Tongue (tissue), 3 donors: ENCODE measurements at places on chromosomes 1 and 21. TPM values are rescaled to one million over a fixed set of nuclear protein-coding genes. Genes with fewer than 3 reads are reported as not detected.
A peak's percentile ranks its signal among the peaks of the same experiment; 100 is the strongest.

GRCh38 chr1:30381266-30381665 is 342.1 kb downstream of the MATN1 start:
- no peak for DNase-seq

LCE2C gene
- total RNA-seq = not detected

GRCh38 chr1:51072043-51072439 is 30.0 kb upstream of the C1orf185 start:
- DNase-seq = no peak

NLRP3 gene
- total RNA-seq = 3.8 TPM

- DNase-seq = no peak
Measured at GRCh38 chr1:183551924-183552323, 38.3 kb downstream of the NCF2 start.

- no peak for DNase-seq
Measured at GRCh38 chr1:21704145-21704544, 35.0 kb upstream of the RAP1GAP start.

GRCh38 chr1:110915804-110916203 is 42.9 kb downstream of the CD53 start:
- no peak for DNase-seq

INSRR gene
- total RNA-seq = 0.21 TPM

GRCh38 chr1:223313415-223313754 is 50.6 kb downstream of the SUSD4 start:
- no peak for DNase-seq

GRCh38 chr21:37562920-37563640 is 196.5 kb downstream of the DYRK1A start:
- no peak for DNase-seq

GRCh38 chr1:21384620-21385019 is 55.3 kb upstream of the NBPF3 start:
- DNase-seq = peak; percentile 41

DNA sequence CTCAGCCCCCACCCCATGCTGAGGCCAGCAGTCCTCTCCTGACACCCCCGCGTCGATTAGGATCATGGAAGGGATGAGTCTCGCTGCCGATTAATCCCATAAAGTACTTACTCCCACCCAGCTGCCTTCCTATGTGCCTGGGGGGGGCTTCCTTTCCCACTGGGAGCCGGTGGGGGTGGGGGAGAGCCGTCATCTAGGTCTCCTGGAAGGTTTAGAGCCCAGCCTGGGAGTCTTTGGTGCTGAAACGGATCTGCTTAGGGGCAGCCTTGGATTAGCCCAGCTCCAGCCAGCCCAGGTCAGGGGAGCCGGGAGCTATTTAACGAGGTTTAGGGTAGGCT is 9.8 kb downstream of the SAMD11 start:
- no peak for DNase-seq

DNA sequence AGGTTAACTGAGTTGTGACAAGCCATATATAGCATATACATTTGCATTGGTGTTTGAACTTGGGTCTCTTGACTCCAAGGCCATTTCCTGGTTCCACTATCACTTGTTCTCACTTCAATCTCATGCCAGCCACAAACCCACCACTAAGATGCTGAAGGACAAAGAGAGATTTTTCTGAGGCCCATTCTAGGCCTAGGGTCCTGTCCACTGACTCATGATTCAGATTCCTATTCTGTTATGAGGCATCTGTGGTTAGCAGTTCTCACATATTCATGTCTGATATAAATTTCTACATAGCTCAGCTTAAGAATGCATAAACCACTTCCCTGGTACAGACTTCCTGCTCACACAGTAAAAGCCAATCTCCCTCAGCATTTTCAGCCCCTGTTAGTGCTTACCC is 326.1 kb upstream of the BEND5 start:
- DNase-seq = no peak

DNA sequence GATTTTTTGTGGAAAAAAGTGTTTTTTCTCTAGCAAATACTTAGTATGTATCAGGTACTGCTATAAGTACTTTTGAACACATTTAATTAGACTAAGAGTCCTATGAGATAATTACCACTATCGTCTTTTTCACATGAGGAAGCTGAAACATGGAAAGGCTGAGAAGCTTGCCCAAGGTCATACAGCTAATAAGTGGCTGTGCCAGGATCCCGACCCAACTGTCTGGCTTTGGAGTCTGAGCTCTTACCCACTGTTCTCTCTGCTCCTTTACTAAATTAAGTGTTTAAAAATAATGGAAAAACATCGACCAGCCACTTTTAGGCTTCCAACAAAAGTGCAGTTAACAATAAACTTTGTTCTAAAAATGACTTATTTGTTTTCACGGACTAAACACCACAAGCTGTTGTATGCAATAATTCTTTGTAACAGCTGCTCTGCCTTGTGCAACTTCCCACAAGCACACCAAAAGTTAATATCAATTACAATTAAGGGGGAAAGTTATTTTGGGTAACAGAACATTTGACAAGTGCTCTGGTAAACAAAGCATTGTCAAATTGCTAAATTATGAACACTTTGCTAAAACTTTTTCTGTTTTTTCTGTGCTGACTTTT is 75.7 kb downstream of the CRB1 start:
- DNase-seq = peak; percentile 15

ERICH3 gene
- total RNA-seq = not detected

DNA sequence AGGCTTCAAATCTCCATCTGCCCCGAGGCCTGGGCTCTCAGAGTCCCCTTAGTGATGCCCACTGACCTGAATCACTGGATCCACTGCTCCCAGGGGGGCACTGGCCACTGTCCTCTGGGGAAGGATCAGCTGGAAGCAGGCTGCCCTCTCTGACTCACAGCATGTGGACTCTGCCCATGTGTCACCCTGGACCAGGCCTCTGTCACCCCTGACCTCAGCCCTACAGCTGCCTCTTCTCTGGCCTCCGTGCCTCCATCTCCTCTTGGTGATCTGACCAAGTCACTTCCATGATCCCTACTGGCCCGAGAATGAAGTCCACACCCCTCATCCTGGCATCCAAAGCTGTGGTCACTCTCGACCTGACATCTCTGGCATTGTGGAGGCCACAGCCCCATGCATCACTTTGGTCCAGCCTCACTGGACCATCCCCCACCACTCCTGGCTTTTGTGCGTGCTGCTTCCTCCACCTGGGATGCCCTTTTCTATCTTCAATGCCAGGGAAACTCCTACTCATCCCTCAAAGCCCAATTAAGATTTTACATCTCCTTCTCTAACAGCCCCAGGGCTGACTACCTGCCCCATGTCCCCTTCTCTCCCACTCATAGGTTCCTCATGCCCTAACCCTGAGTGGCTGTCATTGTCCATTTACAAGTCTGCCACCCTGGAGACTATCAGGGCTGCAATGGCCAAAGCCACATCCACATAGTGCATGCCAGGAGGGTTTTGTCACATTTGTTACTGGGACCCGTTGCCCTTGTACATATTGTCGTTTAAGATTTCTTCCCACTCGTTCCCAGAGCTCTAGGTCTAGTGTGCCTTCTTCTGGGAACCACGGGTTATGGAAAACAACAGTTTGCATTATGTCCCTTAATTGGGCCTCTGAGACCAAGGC is 685.0 kb downstream of the MATN1 start:
- DNase-seq = peak; percentile 2

DNA sequence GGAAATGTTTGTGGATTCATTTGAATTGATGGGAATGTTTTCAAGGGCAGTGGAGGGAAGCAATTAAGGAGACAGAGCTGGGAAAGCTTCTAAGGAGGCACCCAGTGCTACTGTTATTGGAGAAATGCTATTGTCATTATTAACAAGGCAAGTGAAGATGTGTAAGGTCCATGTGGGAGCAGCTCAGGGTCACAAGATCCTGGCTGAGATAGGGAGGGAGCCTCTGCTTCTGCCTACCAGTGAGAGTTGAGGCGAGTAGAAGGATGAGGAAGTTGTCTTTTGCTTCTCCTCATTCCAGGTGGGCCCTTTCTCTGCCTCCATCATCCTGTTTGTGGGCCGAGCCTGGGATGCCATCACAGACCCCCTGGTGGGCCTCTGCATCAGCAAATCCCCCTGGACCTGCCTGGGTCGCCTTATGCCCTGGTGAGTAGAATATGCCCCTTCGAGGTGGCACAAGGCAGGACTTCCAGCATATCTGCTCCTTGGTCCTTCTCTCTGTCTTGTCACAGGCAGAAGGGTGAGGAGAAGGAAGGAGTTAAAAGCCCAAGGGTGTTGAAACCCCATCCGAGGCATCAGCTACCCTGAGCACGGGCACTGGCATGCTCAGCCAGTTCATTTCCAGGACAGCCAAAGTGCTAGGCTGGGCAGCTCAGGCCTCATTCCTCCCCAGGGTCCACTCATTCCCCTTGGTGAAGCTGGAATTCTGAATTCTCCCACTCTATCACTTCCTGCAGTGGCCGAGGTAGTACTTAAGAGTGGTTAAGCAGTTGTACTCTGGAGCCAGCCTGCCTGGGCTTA is 3.7 kb downstream of the MFSD2A start:
- no peak for DNase-seq

EDARADD gene
- total RNA-seq = 1.4 TPM

DNA sequence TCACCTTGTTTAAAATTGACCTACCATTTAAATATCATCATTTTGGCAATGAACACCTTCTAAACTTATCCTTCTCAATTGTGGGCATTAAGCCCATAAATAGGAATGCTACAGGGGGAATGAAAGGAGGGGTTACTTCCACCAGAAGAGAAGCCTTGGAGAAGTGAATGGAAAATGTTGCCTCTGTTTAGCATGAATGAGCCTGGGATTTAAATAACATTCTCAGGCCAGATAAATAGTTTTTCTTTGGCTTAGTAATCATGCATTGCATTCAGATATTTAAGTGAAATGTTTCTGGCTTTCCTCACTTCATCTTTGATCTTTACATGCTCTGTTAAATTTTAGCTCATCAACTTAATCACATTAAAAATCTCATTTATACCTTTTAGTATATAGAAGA is 284.3 kb upstream of the FMN2 start:
- DNase-seq = peak; percentile 71

PRR9 gene
- total RNA-seq = not detected

LAX1 gene
- total RNA-seq = not detected

GRCh38 chr1:60765204-60765603 is 317.2 kb upstream of the NFIA start:
- no peak for DNase-seq

- DNase-seq = peak; percentile 98
Measured at GRCh38 chr1:147242449-147243227, at the start of gene CHD1L. Gene CHD1L (plus strand): TSS chr1:147242684. CDS start chr1:147242704, 20 bp downstream.

GRCh38 chr1:55348356-55348755 is 133.2 kb upstream of the USP24 start:
- DNase-seq = no peak

- no peak for DNase-seq
Measured at GRCh38 chr1:14741532-14741931, 143.0 kb downstream of the KAZN start.

GRCh38 chr1:93681101-93681988 is at the start of gene BCAR3:
Gene BCAR3 (minus strand): TSS chr1:93681837. CDS start chr1:93674930, 6,907 bp downstream.
- DNase-seq = peak; percentile 79

- no peak for DNase-seq
Measured at GRCh38 chr1:60114745-60115318, 41.3 kb upstream of the C1orf87 start.

DNA sequence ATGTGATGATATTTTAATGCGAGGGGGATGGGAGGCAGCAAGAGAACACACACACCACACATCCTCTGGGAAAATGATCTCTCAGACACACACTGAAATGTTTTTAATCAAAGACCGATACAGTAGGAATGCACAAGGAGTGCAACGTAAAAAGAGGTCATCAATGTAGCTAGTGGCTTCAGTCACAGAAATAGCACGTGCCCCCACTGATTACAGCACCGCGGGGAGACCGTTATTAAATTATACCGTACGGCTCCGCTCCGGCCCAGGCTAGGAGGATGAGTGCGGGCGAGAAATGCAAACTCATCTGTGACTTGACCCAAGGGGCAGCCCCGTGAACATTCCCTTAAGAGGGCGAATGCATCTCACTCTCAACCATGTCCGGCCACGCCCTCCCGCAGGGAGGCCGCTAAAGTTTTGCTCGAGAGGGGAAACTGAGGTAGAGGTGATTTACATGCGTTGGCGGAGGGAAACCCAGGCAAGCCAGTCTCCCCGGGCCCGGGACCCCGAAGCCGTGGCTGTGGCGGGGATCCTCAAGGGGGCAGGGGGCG is 552 bp downstream of the UBR4 start:
- peak; percentile 42 for DNase-seq

C1orf226 gene
- 2.3 TPM for total RNA-seq
